ENCODE measurements at places on chromosomes 13 and 19. TPM values are rescaled to one million over a fixed set of nuclear protein-coding genes. Genes with fewer than 3 reads are reported as not detected.

Gene PROZ
- total RNA-seq, result not detected

Gene ICAM5
- 1.3 TPM for total RNA-seq

Gene CACNG7
- total RNA-seq, result not detected

Gene ZNF560
- not detected for total RNA-seq

Gene ZNF699
- 2.9 TPM for total RNA-seq

Gene ZNF665
- not detected for total RNA-seq

Gene IGFL4
- not detected for total RNA-seq

Measured in Calu3 (cell line).